Head of caudate nucleus (tissue), 42 donors: ENCODE measurements at places on chromosomes 7 and 10.
A peak's percentile ranks its signal among the peaks of the same experiment; 100 is the strongest.

DNA sequence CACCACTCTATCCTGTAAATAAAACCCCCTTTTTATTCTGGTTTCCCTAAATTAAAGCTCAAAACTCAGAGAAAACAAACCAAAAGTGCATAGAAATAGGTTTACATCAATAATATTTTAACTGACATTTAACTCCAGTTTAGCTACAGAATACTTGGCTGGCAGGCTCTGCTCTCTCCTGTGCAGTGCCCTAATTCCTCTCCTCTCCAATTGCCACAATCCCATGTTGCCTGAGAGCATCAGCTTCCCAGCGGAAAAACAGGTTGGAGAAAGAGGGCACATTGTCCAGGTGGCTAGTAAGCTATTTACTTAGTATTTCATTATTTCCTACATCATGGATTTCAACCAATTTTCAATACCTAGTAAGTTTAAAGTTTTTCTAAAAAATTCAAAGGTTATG, 8.7 kb downstream of the SEMA3E start:
- DNase-seq = no peak

GRCh38 chr10:77649333-77650331, 12.0 kb upstream of the KCNMA1 start:
- DNase-seq = no peak

GRCh38 chr7:25854059-25854458, 297.9 kb upstream of the NFE2L3 start:
- no peak for DNase-seq

- no peak for DNase-seq
Measured at GRCh38 chr10:130836344-130836743, 475.2 kb downstream of the TCERG1L start.

DNA sequence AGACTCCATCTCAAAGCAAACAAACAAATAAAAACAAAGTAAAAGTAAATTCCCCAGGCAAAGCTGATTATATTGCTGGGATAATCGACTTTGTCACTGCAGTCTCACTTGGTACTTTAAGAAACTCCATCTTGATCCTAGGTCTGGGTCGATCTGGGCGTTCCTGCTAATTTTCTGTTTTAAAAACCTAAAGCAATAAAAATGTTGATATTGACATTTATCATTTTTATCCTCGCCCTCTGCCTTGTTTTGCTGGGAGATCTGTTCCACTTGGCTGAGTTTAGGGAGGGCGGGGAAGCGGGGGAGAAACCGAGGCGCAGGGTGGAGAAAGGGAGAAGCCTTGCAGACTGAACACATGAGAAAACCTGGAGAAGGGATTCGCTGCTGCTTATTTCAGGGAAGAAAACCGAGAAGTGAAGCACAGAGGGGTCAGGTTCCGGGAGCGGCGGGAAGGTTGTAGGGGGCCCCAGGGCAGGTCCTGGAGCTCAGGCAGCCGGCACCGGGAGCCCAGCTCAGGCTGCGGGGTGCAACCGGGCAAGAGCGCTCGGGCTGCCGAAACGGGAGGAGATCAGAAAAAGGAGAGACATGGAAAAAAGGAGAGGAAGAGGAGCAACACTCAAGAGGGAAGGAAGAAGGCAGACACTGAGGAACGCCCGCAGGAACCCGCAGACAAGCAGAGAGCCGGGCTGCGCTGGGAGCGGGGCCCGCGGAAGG, 27.3 kb upstream of the KMT2C start:
- peak; percentile 67 for DNase-seq

GRCh38 chr7:28596245-28596935, 184.1 kb downstream of the CREB5 start:
- DNase-seq = no peak

DNA sequence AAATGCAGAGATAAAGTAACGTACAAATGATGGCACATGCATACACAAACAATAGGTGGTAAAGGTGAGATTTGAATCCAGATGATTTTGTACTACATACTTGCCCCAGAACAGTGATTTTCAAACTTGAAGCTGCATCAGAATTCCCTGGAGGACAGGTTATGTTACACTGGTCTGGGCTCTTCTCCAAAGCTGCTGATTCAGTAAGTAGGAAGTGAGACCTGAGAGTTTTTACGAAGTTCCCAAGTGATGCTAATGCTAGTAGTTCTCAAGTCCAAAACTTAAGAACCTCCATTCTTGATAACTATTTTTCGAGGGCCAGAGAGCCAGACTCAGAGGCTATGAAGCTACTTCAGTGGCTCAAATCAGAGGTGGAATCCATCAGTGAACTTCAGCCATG, 159.0 kb upstream of the POM121L12 start:
- DNase-seq = no peak

GRCh38 chr10:58399410-58399809, 14.2 kb downstream of the TFAM start:
- no peak for DNase-seq

GRCh38 chr7:110766864-110767263, 324.1 kb upstream of the LRRN3 start:
- no peak for DNase-seq

- DNase-seq = no peak
Measured at GRCh38 chr7:95811846-95812445, 39.6 kb downstream of the DYNC1I1 start.

DNA sequence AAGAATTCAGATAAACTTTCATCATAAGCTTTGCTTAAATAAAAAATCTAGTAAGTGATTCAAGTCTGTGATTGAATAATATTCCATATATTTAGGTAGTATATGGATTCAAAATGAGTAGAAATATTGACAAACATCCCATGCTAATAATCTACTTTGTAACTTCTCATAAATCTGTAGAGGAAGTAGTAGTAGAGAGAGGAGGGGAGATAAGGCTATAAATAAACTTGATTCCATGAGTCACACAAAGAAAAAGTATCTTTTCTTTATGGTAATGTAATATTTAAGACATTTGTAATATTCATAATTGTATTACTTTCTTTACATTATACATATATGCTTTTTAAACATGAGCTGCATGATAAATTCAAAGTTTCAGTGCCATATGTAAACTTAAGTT, 25.6 kb upstream of the CD36 start:
- no peak for DNase-seq

DNA sequence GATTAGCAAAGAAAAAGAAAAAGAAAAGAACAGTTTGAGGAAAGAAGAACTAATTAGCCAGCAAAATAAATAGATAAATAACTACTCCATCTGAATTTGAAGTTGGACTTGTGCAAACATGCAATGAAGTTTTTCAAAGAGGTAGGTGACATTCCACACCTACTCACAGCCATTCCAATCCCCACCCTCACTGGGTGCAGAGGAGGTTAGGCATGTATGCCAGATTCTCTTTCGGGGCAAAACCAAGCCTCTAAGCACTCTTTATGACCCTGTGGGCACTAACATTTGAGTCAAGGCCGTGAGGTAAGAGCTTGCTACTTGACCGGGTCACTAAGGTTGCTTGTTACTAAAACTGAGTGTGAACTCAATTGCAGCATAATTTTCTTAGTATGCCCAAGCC, 108.4 kb upstream of the SEMA3A start:
- DNase-seq = no peak

DNA sequence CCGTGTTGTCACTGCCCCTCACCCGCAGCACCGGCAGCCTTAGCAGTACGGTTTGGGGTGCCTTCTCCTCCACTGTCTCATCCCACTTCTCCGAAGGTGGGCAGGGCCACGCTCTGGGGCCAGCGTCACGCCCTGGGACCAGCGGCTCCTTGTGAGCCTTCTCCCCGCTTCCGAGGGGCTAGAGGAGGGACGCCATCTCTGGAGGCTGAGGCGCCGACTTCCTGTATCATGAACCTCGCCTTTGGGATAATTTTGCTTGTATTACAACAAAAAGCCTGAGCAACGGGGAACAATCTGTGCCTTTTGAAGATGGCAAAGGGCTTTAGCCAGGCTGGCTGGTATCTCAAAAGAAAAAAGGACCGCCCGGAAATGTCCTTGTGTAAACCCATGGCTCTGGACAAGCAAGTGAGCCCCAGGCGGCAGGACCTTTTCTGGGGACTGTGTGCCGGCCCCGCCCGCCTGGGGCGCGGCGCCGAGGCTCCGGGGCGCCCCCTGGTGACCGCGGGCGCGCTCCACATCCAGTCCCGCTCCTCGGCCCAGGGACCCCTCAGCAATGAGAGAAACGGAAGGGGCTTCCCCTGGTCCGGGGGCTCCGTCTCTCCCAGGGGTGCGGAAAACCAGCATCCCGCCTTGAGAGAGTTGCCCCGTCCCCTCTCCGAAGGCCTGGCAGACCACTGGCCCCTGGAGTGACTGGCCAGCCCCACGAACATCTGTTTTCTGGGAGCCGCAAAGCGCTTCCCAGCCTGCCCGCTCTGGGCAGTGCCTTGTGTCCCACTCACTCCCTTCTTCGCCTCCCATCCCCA, 3.8 kb downstream of the DEPP1 start:
- DNase-seq = peak; percentile 56

- no peak for DNase-seq
Measured at GRCh38 chr7:54546986-54547314, 4.8 kb downstream of the VSTM2A start.

DNA sequence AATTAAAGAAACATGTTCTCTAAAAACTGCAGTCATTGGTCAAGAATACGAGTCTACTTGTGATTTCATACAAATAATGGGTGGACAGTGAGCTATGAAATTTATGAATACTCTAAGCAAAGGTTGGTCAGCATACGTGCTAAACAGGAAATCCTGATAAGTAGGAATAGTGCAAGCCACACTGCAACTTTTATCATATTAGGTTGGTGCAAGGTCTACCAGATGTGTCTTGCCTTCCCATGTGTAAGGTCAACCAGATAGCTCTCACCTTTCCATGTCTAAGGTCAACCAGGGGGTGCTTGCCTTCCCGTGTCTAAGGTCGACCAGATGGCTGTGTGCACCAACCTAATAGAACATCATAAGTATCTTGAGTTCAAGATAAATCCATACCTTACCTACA, 2.0 kb upstream of the ITGB1 start:
- DNase-seq = no peak

DNA sequence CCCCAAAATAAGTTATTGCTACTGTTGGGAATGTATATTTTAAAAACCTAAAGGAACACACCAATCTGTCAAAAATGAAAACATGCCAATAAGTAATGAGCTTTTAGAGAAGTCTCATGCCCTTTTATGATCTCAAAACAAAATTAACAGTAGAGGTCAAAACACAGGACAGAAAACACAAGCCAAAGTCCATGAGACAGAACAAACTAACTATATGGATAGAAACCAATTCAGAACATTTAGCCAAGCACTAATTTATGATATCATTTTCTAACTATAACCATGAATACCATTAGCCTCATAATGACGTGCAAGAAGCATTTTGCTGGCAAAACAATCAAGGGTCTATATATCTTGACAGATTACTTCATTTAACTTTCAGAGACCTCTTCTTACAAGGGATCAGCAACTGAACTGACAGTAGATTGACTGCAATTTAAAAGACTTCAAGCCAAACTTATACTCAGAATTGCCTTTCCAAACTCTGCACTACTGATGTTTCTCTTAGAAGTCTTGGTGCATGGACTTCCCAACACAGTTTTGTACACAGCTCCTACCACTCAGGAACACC, 200.9 kb downstream of the DOCK4 start:
- no peak for DNase-seq

DNA sequence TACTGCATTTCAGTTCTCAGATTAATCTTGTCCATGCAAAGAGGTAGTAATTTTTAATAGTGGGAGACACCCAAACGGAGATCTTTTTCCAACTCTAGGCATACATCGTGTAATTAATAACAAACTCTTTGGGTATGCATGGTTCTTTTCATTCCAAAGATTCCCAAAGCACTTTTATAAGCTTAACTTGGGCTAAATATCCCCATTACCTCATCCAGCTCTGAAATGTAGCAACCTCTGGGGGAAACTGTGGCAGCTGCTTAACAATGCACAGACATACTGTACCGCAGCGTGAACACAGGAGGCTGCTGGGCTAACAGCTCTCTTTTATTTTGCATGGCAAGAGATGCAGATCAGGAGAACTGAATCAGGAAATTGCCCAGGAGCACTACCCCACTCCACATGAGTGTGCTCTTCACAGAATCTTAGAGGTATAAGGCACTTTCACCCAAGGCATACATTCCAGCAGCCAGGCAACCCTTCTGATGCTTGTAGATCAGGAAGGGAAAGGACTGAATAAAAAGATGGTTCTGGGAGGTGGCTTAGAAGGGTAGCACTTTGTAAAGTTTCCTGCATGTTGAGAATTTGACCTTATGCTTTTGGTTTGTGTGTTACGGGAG, 114.4 kb upstream of the GLI3 start:
- no peak for DNase-seq

GRCh38 chr7:135929249-135929648, 47.9 kb downstream of the MTPN start:
- no peak for DNase-seq

GRCh38 chr10:111872591-111872990, 311.0 kb downstream of the GPAM start:
- DNase-seq = no peak

DNA sequence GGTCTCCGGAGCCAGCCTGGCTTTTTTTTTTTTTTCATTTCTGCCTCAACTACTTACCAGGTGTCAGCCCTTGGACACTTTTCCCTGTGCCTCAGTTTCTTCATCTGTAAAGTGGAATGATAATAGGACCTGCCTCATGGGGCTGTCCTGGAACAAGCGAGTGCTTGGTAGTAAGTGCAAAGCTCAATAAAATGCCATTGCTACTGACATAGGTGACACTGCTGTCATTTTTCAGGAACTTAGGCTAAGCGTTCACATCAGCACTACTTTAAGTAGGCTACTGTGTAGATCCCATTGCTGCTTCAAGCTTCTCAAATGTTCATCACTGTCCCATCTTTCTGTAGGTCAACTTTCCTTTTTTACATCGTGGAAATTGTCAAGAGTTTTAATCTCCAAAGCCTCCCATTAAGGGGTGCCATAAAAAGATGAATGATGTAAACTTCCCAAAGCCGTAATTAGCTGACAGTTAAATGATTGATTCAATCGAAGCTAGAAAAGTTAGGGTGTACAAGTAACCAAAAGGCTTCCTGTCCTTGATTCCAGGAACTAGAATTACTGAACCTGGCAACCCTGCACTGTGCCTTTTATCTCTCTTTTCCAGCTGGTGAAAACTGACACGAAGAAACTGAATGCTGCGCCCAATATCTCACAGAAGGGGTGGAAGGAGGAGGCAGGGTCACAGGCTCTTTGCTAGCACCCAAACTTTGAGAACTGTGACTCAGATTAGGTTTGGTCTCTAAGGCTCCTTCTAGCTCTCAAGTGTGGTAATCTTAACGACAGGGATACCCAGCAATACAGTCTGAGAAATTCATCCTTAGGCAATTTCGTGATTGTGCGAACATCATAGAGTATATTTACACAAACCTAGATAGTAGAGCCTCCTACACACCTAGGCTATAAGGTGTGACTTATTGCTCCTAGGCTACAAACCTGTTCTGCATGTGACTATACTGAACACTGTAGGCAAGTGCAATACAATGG, 861 bp upstream of the USP6NL start:
- DNase-seq = no peak

- DNase-seq = no peak
Measured at GRCh38 chr7:15515252-15515651, 46.6 kb downstream of the AGMO start.
